Activated T-helper 9 cell treated with anti-CD3 and anti-CD28 coated beads, Interleukin-2, amount 50 U/mL, for 16 hours (primary cell): ENCODE measurements at places on chromosomes 13 and 19.

DNA sequence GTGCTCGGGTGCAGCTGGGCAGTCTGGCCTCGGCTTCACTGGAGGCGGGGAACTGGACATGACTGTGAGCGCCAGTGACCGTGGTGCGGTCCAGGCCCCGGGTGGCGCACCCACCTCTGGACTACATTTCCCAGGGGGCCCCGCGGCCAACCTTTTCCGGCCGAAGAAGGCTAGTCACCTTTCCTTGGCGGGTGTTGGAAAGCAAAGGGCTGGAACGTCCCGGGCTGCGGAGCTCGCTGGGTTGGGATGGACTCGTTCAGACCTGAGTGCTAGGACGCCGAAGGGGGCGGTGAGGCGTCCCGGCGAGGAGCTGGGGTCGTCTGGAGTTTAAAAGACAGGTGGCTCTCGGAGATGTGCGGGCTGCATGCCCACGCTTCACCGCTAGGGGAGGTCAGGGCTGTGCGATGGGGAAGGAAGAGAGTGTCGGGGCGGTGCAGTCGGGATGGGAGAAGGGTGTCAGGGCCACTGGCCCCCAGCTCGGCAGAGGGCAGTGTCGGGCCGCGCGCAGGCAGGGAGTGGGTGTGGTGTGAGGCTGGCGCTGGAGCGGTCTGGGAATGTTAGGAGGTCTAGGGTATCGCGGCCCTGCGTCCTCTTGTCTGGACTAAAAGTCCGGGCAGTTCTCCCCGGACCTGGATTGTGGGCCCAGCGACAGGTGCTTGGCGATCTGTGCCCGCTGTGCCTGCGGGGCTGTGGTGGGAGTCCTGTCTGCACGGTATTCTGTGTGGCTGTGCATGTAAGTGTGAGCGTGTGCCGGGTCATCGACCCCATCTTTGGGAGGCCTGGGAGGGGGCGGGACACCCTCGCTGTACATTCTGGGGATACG, 57.1 kb downstream of the ZNF568 start:
- peak; percentile 59 for DNase-seq

DNA sequence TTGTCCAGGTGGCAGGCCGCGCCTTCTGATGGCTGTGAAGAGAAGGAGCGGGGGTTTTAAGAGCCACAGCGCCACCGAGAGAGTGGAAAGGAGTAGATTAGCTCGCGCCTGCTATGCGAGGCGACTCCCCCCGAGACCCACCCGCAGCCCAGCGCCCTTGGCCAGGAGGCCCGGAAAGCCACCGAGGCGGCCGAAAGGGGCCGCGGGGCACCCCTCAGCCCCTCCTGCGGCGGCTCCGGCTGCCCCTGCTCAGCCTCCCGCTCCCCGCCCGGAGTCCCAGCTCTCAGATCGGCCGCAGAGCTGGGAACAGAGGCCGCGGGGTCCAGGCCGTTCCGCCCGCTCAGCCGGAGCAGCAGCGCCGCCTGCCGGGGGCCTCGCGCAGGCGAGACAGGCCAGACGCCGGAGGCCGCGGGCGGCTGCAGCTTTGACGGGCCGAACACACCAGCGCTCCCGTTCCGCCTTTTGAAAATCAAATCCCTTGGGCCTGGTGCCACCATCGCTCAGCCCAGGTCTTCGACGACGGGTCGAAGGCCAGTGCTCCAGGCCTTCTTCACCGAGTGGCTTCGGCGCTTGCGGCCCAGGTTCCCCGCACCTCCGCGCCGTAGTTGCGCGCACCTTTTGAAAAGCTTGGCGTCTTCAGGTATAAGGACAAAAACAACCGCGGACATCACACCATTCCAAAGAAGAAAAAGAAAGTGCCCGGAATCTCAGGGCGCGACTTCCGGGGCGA, 15.3 kb downstream of the CDX2 start:
- DNase-seq = peak; percentile 25

- no peak for DNase-seq
Measured at GRCh38 chr19:55196803-55197202, 12.5 kb downstream of the PTPRH start.

DNA sequence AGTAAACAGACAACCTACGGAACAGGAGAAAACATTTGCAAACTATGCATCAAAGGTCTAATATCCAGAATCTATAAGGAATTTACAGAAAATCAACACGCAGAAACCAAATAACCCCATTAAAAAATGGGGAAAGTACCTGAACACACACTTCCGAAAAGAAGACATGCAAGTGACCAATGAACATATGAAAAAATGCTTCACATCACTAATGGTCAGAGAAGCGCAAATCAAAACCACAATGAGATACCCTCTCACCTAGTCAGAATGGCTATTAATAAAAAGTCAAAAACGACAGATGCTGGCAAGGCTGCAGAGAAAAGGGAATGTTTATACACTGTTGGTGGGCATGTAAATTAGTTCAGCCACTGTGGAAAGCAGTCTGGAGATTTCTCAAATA, 29.5 kb downstream of the SLC25A15 start:
- no peak for DNase-seq

DNA sequence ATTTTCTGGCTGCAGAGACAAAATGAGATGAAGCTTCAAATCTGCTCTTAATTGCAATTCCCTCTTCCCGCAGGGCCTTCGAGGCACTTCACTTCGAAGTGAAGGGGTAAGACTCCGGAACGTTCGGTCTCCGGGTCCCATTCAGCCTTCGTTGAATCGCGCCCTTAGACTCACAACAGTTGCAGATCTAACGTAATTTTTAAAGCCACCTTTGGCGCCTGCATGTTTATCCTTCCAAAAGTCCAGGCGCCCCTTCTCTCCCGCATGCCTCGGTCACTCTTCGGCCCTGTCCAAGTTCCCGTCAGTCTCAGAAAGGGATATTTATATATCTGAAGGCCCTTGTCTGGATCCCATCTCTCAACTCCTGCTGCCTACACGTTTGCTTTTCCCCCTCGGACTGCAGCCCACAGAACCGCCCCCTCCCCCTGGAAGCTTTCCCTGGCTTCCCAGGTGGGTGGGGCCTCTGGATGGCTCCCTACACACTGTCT, 915 bp upstream of the KCTD12 start:
- no peak for DNase-seq

GRCh38 chr19:18802354-18802753, 11.2 kb upstream of the COMP start:
- no peak for DNase-seq

GRCh38 chr19:41997121-41997850, 3.3 kb upstream of the ATP1A3 start:
- DNase-seq = no peak

GRCh38 chr13:24624801-24625231, 55.4 kb upstream of the ATP12A start:
- DNase-seq = no peak

GRCh38 chr19:39304701-39305571, 8.7 kb downstream of the IFNL1 start:
- DNase-seq = no peak

DNA sequence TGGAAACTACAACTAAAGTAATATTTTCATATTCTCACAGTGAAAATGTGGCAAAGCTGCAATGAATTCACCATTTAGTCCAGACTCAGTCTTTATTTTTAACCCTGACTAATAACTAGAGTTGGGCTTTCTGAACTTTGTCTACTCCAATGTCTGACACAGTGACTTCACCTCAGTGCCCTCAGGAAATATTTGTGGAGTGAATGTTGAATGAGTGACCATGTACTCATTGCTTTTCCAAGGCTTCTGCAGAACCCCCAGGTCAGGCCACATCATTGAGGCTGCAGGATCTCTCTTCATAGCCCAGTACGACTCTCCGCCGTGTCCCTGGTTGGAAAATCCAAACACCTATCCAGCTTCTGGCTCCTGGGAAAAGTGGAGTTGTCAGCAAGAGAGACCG, 1.8 kb downstream of the ZNF175 start:
- no peak for DNase-seq

- no peak for DNase-seq
Measured at GRCh38 chr13:20127562-20128458, 33.0 kb downstream of the GJA3 start.

DNA sequence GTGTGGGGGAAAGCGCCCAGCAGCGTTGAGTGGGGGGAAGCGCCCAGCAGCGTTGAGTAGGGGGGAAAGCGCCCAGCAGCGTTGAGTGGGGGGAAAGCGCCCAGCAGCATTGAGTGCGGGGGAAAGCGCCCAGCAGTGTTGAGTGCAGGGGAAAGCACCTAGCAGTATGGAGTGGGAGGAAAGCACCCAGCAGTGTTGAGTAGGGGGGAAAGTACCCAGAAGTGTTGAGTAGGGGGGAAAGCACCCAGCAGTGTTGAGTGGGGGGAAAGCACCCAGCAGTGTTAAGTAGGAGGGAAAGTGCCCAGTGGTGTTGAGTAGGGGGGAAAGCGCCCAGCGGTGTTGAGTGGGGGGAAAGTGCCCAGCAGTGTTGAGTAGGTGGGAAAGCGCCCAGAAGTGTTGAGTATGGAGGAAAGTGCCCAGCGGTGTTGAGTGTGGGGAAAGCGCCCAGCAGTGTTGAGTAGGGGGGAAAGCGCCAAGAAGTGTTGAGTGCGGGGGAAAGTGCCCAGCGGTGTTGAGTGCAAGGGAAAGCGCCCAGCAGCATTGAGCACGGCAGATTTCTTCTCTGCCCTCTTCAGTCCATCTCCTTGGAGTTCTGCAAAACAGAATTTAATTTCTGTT, 138.4 kb downstream of the ATP11A start:
- no peak for DNase-seq
